8988T (cell line): ENCODE measurements at places on chromosomes 4 and X.
A peak's percentile ranks its signal among the peaks of the same experiment; 100 is the strongest.

- no peak for DNase-seq
Observed at GRCh38 chrX:40058719-40059118, 39.0 kb downstream of the BCOR start.

DNA sequence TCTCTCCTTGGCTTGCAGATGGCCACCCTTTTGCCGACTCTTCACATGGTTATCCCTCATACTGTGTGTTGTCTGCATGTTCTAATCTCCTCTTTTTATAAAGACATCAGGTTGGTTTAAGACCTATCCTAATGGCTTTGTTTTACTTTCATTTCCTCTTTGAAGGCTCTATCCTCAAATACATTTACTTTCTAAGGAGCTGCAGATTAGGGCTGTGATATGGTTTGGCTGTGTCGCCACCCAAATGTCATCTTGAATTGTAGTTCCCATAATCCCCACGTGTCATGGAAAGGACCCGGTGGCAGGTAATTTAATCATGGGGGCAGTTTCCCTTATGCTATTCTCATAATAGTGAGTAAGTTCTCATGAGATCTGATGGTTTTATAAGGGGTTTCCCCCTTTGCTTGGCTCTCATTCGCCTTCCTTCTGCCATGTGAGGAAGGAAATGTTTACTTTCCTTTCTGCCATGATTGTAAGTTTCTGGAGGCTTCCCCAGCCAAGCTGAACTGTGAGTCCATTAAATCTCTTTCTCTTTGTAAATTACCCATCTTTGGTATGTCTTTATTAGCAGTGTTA, 204.5 kb downstream of the RELL1 start:
- DNase-seq = no peak

GRCh38 chrX:20521222-20521621, 254.5 kb upstream of the RPS6KA3 start:
- no peak for DNase-seq

DNA sequence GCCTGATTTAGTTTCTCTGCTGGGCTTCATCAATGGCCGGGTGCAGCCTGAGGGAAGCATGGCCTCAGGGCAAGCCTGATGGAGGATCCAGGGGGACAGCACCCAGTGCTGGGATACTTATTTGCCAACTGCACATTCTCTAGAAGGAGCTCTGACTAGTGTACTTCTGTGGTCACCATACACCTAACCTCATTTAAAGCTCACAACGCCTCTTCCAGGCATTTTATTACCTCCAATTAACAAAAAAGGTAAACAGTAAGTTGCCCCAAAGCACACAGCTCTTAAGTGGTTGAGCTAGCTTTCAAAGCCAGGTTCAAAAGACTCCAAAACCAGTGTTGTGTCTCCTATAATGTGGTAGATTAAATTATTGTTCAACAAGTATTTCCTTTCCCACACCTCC, 26.8 kb upstream of the ATXN3L start:
- DNase-seq = no peak

- DNase-seq = no peak
Observed at GRCh38 chr4:36363024-36363423, 81.6 kb downstream of the DTHD1 start.

DNA sequence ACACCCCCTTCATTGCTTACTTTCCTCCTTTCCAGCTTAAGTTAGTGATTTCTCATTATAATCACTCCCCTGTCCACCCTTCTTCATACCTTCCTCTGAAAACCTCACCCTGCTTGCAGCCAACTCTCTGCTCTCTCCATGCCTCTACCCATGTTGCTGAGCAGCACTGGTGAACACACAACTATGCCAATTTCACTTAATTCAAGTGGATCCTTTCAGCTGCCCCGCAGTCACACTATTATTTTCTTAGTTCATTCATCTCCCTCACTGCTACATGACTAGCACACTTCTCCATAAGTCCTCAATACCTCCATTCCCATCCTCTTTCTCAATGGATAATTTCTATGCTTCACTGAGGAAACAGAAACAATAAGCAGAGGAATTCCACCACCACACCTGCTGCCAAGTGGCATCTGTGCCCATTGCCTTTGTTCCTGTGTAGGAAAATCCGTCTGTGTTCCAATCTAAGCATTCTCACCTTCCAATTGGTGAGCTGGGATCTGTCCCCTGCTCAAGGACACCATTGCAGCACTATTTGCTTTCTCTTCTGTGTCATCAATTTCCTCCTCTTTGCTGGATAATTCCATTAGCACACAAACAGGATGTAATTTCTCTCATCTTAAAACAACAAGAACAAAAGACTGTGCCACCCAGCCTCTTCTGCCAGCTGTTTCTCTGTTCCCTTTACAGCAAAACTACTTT, 25.2 kb upstream of the PRSS48 start:
- no peak for DNase-seq

- DNase-seq = peak; percentile 66
Observed at GRCh38 chr4:8188085-8188484, 11.0 kb upstream of the SH3TC1 start.

DNA sequence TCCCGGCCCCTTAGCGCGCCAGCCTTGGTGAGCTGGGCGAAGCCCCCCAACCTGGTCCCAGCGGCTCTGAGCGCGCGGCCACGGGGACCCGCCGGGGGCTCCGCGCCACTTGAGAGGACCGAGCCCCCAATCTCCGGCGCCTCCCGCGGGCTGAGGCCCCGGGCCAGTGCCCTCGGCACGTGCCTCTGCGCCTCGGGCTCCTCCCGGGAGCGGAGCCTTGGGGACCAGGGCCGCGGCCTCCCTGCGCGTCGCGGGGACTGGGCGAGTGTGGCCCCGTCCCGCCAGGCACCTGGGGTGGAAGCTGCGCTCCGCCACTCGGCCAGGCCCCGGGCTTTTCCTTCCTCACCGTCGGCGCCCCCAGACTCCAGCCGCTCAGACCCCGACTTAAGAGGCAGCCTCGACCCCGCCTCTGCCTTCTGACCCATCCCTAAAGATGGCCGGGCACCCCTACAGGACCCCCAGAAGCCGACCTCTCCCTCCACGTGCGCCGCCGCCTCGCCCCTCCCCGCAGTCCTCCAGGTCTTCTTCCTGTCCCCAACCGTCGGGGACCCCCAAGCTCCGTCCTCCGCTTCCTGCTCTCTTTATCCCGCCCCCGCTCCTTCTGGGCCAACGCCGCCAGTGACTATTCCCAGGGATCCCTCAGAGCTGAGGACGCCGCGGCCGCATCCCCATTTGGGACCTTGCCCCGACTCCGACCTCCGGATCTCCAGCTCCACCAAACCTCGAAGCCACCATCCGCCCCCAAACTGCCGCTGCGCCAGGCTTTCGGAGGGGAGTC, 752 bp downstream of the ERAS start:
- DNase-seq = no peak

DNA sequence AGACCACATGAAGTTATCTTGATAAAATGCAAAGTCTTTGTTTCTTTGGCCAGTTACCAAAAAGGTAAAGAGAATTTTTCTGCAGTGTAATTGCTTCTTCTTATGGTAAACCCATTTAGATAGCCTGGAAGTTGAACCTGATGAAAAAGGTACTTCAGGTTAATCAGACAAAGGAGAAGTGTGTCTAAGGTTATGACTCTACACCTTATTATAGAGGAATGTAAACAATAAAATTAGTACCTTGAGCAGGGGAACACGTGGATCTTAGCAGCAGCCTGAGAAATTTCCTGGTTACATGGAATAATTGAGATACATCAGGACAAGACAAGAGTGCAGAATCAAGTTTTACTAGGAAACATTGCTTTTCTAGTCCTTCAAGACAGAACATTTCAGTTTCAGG, 70.8 kb downstream of the RAP1GDS1 start:
- no peak for DNase-seq

DNA sequence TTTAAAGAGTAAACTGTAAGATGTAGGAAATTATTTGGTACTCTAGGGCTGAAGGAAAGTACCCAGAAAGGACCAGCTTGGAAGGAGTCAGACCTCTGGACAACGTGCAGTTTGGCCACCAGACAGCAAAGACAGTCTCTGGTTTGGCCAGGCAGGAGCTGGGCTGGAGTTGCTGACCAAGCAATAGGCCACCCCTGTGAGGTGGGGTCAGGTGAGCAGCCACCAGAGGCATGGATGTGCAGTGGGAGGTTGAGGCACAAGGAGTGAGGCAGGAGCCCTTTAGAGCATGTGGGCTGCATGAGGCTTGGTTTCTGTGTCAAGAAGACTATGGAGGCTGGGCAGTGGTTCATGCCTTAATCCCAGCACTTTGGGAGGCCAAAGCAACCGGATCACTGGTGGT, 17.7 kb upstream of the MRFAP1 start:
- no peak for DNase-seq

GRCh38 chrX:11781734-11782370, 23.8 kb downstream of the MSL3 start:
- no peak for DNase-seq

DNA sequence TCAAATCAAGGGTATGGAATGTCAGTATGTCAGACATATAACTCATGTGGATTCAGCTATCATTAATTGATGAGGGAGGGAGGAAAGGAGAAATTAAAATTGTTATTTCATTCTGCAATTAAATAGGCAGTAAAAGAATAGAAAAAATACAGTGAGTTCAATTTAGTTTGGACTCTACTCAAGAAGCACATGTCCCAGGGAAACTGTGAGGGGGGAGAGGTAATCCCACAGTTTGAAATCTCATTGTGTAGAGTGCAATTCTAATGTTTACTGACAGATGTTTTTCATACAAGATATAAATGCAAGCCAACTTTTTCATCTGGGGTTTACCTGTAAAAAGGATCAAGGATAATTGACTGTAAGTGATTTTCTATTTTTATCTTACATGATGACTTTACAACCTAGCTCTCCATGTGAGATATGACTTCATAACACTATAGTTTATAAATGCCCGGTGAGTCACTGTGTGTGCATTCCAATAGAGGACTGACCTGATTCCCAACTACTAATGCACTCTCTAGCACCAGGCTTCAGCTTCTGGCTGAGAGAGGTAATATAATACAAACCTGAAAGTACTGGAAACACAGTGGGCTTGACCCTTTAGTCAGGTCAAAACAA, 35.2 kb upstream of the SCD5 start:
- no peak for DNase-seq

- no peak for DNase-seq
Observed at GRCh38 chrX:97446298-97446882, 562.7 kb downstream of the RPA4 start.

DNA sequence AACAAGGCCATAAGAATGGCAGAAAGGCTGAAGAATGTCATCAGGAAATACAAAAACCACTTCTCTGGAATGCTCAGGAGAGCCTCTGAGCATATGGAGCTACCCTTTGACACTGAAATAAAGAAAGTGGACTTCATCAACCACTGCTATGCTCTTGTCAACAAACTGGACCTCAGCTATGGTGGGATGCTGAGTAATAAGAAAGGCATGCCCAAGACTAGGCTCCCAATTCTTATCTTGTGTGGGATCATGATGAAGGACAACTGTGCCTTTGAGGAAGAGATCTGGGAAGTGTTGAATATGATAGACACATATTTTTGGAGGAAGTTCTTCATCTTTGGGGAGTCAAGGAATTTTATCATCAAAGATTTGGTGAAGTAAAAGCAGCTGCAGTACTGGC, 86.9 kb upstream of the MAGEB16 start:
- no peak for DNase-seq

- DNase-seq = no peak
Observed at GRCh38 chr4:85569730-85570299, 94.9 kb downstream of the ARHGAP24 start.

- no peak for DNase-seq
Observed at GRCh38 chrX:49276671-49277534, 7.3 kb downstream of the PPP1R3F start.

- no peak for DNase-seq
Observed at GRCh38 chr4:6125103-6125651, 75.2 kb downstream of the JAKMIP1 start.

GRCh38 chrX:40504801-40505605, 75.8 kb upstream of the ATP6AP2 start:
- DNase-seq = no peak

GRCh38 chr4:38855466-38855865, 1.2 kb downstream of the TLR6 start:
- DNase-seq = no peak

GRCh38 chr4:184016759-184017668, 111.9 kb downstream of the STOX2 start:
- no peak for DNase-seq

- no peak for DNase-seq
Observed at GRCh38 chr4:169229571-169230028, 41.2 kb downstream of the SH3RF1 start.

DNA sequence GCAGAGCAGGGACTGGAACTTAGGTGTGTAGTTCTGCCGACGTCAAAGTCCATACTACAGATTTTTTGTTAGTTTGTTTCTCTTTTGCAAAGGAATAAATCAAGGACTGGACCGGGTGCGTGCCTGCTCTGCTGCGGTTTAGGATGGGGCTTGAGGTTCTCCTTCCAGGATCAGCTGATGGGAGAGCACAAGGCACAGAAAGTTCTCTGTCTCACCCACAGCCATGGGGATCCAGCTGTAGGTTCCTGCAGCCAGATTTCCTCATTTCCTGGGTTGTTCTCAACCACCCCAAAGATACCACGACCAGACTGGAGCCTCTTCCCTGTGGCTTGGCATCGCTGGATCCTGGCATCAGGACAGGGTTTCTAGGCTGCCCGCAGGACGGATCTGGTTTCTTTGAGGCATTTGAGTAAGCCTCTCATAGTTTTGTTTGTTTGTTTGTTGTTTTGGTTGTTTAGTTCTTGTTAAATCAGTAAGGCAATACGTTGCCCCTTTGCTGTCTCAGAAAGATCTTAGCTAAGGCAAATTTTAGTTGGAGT, 789 bp upstream of the SRPX start:
- no peak for DNase-seq

DNA sequence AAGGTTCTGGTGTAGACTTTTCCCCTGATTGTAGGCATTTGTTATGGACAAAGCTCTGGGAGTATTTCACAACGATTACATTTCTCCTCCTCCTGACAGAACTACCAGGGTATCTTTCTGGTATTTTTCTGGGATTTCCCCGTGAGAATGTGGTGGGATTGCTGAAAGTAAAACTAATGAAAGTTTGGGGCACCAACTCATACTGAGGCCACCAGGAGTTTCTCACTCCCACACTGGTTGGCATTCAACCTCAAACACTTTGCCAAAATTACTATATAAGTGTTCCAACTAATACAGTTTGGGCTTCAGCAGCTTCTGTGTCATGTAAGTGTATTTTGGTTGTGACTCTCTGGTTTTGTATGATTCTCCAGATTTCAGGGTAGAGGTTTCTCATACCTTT, 855.1 kb downstream of the GLUD2 start:
- no peak for DNase-seq

- DNase-seq = no peak
Observed at GRCh38 chr4:169745291-169745690, 12.5 kb downstream of the HPF1 start.

DNA sequence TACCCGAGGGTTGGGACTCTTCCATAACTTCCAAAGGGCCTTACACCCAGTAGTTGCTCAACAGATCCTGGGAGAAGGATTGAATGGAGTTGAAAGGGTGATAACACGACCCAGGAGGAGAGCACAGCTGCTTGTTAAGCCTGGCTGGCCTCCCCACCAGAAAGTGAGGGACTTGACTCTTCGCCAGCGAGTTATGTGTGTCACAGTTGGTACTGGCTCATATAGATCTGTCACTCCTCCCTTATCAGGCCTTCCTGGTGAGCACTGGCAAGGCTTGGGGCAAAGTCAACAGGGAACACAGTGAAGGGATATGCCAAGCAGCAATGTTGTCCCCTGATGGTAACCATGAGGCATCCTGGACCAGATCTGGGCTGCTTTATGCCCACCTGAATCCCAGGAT, 35.8 kb downstream of the APLN start:
- no peak for DNase-seq
